Tongue (tissue), 3 donors: ENCODE measurements at places on chromosomes 7 and 10. TPM values are rescaled to one million over a fixed set of nuclear protein-coding genes. Genes with fewer than 3 reads are reported as not detected.

Gene MYL10
- total RNA-seq: 20.9 TPM

Gene DNAAF5
- 22.5 TPM for total RNA-seq

Gene POM121L12
- total RNA-seq: not detected

Gene CFAP70
- 1.8 TPM for total RNA-seq

Gene MAD1L1
- total RNA-seq: 58.0 TPM

Gene MMD2
- total RNA-seq: not detected

Gene C10orf67
- total RNA-seq: 0.82 TPM

- peak; percentile 72 for DNase-seq
Measured at GRCh38 chr7:44740055-44740454, 8.6 kb upstream of the ZMIZ2 start.

- DNase-seq: no peak
Measured at GRCh38 chr7:1229202-1229947, 3.3 kb upstream of the UNCX start.

DNA sequence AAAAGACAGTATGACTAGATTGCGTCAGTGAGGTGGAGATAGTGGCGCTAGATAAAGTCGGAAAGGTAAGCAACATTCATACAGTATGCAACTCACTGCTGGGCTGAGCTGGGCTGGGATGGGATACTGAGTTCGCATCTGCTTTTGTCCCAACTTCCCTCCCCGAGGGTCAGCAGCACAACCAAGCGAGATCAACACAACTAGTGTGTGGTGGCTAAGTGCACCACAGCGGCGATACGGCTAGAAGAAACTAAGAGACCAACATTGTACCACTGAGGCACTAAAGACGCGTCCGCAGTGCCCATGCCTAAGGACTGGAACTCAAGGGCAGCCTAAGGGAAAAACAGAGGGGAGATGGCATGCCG, 467 bp downstream of the EXOSC1 start:
- no peak for DNase-seq

DNA sequence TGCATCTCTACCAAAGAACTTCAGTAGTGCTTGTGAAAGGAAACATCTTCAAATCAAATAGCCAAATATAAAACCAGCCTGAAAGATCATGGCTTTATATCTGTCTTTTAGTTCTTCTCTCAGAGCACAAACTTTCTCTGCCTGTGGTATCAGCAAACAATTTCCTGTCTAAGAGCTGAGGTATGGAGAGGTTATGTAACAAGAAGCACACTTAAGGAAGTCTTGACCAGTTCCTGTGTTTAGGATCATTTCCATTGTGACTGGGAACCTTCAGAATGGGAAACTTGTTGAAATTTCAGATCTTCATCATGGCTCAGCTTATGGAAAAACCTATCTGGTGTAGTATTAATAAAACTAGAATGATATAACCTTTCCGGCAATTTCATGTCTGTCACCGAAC, 148.8 kb downstream of the MBL2 start:
- DNase-seq: no peak

DNA sequence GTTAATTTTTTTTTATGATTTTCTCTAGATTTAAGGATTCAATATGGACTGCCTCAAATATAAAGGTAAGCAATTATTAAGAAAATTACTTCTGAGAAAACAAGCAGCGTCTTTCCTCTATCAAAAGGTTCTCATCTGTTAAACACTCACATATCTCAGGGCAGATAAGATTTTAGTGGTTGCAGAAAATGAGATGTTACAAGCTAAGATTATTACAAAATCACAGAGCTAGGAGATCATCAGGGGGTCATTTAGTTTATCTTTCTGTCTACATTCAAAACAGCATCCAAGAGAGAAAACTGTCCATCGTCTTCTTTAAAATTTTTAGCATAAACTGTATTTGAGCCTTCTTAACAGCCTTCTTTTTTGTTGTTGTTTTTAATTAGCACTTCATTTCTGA, 29.1 kb upstream of the RHOBTB1 start:
- DNase-seq: no peak

DNA sequence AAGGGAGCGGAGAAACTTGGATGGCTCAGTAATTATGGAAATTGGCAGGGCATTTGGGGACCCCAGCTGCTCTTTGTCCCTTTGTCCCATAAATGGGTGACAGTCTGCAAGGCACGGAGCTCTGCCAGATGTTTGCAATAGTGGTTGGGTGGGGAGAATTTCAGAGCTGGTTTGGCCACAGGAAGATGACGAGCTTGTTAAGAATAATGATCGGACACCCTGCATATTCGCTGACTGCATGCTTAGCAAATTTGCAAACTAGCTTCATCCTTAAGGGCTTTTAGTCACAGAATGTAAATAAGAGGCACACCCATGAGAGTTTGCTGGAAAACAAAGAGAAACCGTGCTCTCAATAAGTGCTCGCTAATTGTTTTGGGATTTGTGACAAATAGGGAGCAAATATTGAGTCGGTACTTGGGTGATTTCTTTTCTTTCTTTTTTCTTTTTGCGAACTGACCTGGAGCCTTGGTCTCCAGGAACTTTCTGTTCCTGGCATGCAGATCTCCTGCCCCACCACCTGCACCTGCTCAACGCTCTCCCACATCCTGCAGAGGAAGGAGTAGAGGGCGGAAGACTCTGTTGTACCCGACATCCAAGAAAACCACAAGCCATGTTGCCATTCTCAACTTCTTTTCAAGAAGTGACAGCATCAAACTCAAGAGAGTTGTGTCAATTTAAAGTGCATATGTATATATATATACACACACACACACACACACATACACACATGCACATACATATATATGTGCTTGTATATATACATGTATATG, 238.9 kb downstream of the CAMK1D start:
- peak; percentile 43 for DNase-seq

DNA sequence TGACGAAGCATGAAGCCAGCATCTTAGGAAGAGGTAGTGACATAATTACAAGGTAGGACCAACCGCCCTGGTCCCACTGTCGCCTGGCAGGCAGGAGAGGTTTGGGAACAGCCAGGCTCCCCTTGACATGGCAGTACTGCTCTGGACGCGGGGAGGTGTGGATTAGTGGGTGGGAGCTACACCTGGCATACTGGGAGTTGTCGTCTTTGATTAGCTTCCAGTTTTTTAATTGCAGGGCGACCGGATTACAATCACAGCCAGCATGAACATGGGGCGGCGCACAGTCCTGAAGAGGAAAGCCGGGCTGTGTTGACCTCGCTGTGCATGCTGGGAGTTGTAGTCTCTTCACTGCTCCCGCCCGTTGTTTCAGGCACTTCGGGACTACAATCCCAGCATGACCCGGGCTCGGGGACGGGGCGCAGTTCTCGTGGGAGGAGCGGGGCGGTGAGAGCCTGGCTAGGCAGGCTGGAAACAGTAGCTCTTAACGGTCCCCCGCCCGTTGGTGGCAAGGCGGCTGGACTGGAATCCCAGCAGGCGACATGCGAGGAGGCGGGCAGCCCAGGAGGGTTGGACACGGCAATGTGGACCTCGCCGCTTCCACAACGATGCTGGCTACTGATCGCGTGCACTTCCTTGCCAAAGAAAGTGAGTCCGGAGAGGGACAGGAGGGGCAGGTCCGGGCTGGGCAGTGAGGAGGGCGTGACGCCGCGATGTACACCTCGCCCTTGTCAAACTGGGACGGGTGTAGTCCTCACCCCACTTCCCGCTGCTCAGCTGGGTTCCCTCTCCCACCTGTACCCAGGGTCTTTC, 98.0 kb upstream of the ZNF722 start:
- DNase-seq: peak; percentile 28

- no peak for DNase-seq
Measured at GRCh38 chr7:158072991-158073730, 514.5 kb downstream of the PTPRN2 start.

GRCh38 chr10:10800961-10801360, 216.7 kb upstream of the CELF2 start:
- no peak for DNase-seq

- peak; percentile 93 for DNase-seq
Measured at GRCh38 chr7:99740573-99741440, 5.8 kb upstream of the CYP3A7 start.

DNA sequence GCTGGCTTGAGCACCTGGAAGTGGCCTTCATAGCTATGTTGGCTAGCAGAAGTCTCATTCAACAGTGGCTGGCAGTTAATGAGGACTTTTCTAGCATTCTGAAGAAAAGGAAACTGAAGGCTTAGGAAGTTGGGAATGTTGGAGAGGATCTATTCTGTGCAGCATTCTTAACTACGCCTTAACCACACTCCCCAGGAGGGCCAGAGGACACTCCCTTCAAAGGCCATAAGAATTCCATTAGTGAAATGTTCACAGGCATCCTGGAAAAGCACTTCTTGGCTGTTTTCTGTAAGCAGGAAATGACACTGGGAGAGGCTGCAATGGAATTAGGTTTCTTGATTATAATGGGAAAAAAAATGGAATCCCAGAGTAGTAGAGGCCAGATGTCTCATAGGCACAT, 188.9 kb downstream of the ARHGAP12 start:
- peak; percentile 54 for DNase-seq

- DNase-seq: peak; percentile 76
Measured at GRCh38 chr7:130486114-130486953, 5.6 kb upstream of the MEST start.

DNA sequence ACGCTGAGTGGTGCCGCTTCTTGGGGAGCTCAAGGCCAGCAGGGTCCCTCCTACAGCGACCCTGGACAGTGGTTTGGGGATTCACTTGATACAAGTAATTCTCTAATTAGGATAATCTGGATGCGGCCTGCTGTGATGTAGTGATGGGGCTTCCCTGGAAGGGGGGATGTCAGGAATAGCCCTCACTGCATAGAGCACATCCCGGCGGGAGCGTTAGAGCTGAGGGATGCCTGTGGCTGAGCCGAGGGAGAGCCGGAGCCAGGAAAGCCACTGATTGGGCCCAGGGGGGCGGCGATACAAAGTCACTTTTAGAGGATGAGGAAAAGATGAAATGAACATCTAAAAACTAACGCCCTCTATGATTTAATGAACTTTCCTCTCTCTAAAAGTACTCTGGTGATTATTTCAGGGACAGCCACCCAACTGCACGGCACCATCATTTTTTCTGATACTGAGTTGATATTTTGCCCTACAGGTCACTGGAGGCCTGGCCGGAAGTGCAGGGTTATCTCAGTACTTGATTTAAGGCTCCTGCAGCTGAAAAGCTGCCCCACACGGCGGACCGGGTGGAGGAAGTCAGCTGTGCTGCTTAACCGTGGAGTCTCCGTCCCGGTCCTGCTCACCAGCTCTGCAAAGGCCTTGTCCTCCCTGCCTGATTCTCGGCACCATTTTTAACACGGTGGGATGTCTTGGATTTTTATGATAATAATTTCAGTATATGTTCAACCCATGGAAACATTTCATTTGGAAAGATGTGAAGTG, 518.8 kb downstream of the DNAJB6 start:
- DNase-seq: no peak

- no peak for DNase-seq
Measured at GRCh38 chr10:58932126-58932525, 244.3 kb upstream of the PHYHIPL start.

GRCh38 chr10:131819241-131820072, 81.4 kb upstream of the PPP2R2D start:
- no peak for DNase-seq

GRCh38 chr7:72405418-72405817, 6.7 kb downstream of the CALN1 start:
- DNase-seq: no peak

DNA sequence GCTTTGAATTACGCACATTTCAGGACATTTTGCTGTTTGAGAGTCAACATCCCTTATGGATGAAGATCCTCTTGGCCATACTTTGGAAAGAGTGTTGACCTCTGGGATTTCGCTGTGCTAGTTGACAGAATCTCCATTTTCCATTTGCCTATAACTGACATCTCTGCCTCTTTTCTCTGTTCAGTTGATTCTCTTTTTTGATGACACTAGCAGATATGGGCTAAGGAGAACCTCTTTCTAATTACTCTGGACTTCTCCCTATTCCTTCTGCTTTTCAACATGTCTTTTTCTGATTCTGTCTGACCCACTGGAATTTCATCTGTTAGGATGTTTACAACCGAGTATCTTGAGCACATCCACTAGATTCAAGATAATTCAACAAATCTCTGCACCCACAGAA, 311.5 kb downstream of the CAMK1D start:
- no peak for DNase-seq

GRCh38 chr10:30158325-30158960, 99.1 kb upstream of the JCAD start:
- DNase-seq: no peak
